ENCODE measurements at places on chromosomes 2 and 18.

- no peak for DNase-seq
These were observed 32.9 kb upstream of the SLC66A3 start for GRCh38 chr2:11122380-11122779.

DNA sequence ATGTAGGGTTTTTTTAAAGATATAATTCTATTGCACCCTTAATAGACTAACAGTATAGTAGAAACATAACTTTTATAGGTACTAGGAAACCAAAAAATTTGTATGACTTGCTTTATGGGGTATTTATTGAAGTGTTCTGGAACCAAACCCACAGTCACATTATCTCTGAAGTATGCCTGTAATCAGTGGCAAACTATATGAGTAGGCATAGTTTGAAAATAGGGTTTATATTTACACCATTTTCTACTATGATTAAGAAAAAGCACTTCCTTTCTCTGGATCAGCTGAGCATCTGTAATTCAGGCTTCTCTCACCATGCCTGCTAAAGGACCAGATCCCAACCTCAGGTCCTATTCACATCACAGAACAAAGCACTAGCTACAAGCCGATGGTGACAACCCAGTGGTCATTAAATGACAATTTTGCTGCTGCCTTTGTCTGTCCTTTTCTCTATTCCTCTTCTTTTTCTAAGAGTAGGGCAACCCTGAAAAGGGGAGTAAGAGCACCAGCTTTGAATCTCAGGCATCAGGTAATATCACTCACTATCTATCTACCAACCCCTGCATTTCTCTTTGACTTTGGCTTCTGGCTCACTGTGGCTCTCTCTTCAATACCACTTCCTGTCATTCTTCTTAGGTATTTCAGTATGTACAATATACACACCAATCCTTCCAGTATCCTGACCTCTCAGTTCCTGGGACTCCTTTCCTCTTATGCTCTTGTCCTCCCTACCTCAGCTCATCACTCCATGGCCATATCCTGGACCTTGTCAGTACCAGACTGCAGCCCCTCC, 14.4 kb downstream of the NEMP2 start:
- DNase-seq: no peak

DNA sequence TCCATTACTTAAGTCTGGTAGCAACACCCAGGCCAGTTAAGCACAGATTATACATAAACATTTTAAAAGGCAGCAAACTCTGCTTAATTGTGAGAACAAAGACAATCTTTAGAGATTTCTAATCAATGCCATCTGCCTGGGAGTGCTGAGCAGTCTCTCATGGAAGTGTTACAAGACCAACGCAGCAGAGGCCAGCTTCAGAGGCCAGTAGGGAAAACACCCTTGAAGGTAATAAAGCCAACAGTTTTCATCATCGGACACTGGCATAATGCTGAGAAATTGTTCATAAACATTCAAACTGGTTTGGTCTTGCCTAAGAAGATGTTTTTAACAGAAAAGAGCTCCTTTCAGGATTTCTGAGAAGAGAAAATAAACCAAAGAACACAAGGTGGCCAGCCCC, 35.0 kb downstream of the EPB41L3 start:
- no peak for DNase-seq

GRCh38 chr2:99787769-99788382, 298.1 kb upstream of the REV1 start:
- DNase-seq: no peak

DNA sequence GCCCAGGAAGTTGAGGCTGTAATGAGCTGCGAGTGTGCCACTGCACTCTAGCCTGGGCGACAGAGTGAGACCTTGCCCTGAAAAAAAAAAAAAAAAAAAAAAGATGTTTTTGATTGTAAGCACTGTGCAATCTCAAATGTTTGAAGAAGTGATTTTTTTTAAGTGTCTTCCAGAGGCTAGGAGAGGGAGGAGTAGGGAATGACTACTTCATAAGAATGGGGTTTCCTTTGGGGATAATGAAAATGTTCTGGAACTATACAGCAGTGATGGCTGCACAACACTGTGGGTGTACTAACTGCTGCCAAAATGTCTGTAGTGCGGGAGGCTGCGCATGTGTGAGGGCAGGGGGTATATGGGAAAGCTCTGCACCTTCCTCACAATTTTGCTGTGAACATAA, 83.7 kb downstream of the MCFD2 start:
- DNase-seq: no peak

- DNase-seq: peak; percentile 81
These were observed at the start of gene ZNF236 for GRCh38 chr18:76822506-76823160. Gene ZNF236 (plus strand): TSS chr18:76822557. CDS start chr18:76822608, 51 bp downstream.

DNA sequence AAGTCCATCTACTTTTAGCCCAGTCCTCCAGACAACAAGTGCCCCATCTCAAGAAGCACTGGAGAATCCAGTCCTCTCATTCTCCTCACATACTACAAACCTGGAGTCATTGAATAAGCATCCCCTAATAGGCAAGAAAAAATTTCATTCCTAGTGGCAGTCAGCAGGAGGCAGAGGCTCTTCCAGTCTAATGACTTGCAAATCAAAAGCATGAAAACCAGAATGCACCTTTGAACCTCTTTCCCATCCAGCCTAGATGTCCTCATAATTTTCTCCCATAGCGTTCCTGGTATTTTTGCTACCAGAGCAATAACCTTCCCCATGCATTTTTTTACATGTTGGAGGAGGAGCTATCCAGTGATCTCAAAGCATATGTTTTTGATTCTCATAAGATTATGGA, 252.6 kb downstream of the TTC32 start:
- peak; percentile 68 for DNase-seq

GRCh38 chr2:177983183-177983788, 89.3 kb downstream of the PDE11A start:
- peak; percentile 62 for DNase-seq

DNA sequence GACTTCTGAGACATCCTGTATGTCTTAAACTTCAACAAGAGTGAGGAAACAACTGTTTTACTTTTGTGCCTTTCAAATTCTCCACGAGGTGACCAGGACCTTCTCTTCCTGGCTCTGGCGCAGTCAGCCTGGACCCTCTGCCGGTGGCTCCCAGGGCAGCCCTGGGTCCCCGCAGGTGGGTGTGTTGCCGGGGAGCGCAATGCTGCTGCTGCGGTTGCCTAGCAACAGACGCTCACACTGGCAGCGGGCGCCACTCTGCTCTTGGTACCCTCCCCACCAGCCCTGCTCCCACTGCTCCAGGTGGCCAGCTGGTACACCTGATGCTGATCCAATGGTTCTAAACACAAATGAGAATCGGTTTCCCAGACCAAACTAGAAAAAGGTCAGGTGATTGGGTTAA, 58.7 kb downstream of the GNAL start:
- DNase-seq: no peak

GRCh38 chr2:45833968-45834344, 182.5 kb downstream of the PRKCE start:
- no peak for DNase-seq

- DNase-seq: no peak
These were observed 186.9 kb upstream of the PXDN start for GRCh38 chr2:1931003-1931914.

DNA sequence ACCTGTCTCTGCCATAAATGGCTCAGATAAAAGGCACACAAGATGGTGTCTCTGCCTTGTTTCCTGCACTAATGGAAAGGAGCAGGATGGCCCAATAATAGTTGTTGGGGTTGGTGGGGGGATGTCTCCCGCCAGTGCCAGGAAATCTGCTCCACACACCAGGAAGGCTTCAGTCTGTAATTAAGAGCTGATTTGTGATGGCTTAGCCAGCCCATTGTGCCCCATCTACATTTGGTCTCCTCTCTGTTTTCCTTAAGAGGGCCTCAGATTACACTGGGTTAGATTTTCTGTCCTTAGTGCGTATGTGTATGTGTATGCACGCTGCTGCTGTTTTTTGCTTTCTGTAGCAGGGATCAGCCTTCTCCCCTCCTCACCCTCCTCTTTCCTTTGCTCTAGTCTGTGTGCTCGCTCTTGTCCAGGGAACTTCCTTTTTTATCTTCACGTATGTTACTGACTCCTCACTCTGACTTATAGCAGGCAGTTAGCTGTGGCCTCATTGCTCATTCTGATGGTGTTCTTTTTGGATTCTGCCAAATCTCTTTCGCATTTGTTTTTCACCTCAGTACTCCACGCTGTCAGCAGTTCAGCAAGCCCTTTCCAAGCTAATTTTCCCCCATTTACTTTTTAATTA, 33.4 kb upstream of the MGAT5 start:
- no peak for DNase-seq

DNA sequence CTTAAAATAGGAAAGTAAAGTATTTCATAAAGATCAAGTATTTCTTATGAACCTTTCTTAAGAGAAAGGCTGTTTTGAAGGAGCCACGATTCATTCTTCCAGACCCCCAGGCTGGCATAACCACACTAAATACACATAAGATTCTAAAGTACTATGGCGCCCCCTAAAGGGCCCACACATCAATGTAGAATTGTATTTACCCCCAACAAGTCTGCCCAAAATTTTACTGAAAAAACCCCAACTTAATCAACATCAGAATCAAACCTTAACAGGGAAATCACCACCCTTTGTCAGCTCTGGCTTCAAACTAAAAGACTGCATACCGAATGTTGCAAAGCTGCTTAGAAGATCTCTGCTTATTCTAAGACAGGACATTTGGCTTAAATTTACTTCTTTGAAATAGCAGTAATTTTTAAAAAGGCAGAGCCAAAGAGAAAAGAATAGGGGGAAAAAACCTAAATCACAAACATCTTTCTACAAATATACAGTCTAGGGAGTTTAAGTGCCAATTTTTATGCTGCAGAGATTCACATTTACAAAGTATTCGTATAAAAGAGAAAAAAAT, 20.4 kb upstream of the BCL2 start:
- DNase-seq: peak; percentile 49

GRCh38 chr18:76960528-76961035, 138.2 kb downstream of the ZNF236 start:
- no peak for DNase-seq

GRCh38 chr2:150872756-150873395, 385.4 kb upstream of the RND3 start:
- DNase-seq: peak; percentile 15

DNA sequence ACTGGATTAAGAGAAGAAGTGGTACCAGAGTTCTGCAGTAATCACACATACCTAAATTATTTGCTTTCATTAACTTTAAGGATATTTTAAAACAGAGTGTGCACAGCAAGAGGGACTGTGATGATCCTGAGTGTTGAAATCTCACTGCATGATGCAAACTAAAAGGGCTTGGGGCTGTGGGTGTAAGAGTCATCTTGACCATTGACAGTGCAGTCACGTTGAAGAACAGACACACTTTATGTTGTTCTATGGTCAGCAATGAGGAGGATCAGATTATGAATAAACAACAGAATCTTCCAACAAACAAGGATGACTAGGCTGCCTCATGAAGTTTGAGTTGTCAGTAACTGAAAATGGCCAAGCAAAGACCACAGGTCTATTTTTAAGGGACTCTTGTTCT, 87.2 kb upstream of the GALNT5 start:
- DNase-seq: no peak

DNA sequence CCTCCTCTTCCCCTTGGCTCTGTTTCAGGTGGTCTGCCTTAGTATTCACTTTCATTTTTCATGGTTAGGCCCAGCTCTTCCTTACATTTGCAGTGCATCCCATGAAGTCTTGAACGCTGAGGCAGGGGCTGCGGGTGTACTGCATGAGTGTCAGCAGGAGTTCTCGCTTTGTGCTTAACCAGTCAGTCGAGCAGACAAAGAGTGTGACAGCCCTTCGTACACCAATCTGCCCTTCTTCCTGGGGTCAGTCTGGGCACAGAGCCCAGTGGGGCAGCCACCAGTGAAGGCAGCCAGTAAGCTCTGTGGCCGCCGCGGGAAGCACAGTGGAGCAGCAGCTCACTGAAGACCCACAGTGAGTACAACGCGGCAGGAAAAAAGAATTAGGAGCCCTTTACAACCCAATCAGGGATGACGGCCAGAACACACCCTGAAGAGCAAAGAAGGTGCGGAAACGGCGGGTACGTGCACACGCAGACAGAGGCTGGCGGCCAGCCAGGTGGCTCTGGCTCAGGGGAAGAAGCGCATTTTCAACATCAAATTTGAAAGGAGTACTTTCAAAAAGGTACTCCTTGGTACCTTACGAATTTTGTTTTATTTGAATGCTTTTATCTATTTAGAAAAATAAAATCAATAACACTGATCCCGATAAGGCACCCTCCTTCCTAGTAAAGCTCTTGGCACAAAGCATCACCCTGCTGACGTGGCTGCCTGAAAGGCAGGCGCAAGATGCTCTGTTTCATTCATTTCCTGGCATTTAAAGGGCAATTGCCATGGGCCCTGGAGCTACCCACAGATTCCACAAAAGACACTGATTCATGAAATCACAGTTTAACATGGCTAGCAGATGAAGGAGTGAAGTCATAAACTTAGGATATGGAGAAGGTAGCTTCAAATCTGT, 47.0 kb upstream of the SEMA4C start:
- DNase-seq: no peak

- DNase-seq: no peak
These were observed 255.0 kb upstream of the EPAS1 start for GRCh38 chr2:46042207-46042637.

DNA sequence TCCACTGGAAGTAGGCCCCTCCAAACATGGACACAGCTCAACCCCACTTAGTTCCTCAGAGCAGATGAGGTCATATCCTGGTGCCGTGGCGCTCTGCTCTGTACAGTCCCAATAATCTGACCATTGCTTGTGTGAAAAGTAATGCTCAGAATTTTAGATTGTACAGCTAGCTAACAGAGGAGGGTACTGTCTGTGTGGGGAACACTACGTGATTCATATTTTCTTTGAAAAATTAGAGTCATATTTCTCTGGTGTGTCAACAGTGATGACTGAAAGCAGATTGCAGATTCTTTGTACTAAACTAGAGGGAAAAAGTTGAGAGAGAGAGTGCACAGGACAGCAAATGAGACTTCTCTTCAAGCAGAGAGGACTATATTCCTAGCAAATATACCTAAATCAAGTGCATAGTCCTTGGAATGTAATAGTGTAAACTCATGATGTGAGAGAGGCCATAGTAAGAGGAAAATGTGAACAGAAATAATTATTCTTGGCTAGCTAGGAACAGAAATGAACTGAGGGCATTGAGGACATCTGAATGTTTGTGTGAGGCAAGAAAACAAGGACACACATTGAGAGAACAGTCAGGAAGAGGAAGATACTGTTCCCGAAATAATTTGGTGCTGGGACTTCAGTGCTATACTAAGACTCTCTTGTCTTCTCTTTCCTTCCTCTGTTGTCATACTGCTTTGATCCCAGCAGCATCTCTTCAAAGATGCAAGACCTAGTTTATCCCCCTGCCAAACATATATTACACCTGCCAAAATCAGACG, 157.0 kb upstream of the RND3 start:
- peak; percentile 95 for DNase-seq

All from fibroblast of skin of back (primary cell).